CD4-positive, alpha-beta T cell treated with Interleukin-4 for 4 hours (primary cell): ENCODE measurements at places on chromosomes 1 and 21.

DNA sequence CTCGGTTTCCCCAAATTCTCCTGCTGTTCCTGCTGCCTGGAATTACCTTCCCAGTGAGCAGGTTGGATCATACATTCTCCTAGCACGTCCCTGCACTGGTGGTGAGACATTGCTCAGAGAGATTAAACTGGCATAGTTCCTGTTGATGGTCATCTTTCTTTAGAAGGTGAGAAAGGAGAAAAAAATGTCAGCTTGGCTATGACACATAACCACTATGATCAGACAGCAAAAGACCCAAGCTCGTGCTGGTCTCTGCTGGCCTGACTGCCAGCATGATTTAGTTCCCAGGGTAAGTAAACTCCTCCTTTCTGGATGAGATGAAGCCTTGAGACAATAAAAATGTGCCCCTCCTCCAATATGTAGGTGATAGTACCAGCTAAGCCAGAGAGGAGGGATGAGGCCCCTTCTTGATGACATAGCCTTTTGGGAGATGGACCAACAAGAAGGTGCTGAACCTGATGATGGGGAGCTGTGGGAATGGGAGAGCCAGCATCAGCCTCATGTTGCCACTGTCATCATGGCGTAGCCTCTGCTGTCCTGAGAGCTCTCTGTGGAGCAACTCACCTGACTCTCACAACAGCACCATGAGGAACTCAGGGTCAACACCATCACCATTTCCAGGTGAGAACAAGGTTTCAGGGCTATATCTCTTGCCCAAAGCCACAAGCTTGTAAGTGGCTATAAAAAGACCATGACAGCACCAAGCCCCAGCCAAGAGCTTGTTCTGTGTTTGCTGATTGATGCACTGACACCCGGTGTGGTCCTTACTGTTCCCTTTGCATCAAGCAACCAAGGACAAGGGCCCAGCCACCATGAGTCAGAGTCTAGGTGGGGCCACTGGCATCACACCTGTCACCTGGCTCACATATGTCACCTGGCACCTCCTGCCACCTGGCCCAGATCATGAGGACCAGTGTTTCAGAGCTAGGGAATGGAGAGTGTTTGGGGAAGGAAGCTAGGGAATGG lies 200.0 kb downstream of the MATN1 start:
- DNase-seq, result no peak

DNA sequence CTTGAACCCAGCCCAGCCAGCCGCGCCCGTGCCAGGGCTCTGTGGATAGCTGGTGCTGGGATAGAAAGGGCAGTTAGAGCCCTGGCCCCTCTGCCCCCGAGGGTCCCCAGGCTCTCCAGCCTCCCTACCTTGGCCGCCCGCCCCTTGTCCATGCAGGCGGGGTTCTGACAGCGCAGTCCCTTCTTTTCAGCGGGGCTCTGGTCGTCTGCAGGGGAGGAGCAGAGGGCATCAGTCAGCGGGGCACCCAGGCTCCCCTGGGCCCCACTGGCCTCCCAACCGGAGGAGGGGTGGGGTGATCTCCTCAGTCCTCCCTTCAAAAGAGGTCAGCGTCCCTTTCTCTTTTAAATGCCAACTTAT lies 4.9 kb upstream of the PLEKHG5 start:
- no peak for DNase-seq

GRCh38 chr1:219105893-219106292 lies 67.8 kb upstream of the LYPLAL1 start:
- no peak for DNase-seq

DNA sequence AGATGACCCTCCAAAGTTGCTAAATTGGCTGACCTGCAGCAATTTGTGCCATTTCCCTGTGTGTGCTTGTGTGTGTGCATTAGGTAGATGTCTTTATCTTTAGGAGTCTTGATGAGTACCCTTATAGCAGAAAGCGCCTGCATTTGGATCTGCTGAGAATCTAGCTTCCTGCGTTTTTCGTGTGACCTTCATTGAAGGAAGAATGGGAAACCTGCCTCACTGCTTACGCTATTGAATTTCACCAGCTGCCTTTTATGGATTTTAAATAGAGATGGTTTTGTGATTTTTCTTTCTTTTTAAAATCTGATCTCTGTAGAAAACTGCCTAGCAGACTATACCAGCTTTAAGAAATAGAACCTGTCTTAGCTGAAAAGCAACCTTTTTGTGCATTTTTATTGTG lies 124.5 kb downstream of the CACHD1 start:
- no peak for DNase-seq

DNA sequence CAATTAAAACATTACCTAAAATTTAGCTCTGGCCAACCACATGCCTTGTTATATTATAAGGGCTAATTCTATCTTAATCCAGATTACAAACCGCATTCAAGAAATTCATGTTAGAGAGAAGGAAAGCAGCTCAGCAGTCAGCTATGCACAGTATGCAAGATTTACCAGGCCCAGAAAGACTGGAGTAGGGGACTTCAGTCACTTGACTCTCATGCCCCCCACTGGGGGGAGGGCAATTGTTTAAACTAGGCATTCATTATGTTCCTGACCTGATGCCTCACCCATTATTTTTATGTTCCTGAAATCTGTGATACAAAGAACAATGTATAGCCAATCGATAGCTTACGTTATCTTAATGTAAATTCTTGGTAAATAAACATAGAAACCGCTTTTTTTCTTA lies 96.9 kb downstream of the ZNF644 start:
- no peak for DNase-seq

- no peak for DNase-seq
Observed at GRCh38 chr1:12346483-12347151, 116.8 kb downstream of the VPS13D start.

GRCh38 chr1:110749960-110750359 lies 75.2 kb upstream of the KCNA3 start:
- no peak for DNase-seq

GRCh38 chr1:24955161-24955560 lies 25.1 kb upstream of the RUNX3 start:
- DNase-seq, result peak; percentile 85

DNA sequence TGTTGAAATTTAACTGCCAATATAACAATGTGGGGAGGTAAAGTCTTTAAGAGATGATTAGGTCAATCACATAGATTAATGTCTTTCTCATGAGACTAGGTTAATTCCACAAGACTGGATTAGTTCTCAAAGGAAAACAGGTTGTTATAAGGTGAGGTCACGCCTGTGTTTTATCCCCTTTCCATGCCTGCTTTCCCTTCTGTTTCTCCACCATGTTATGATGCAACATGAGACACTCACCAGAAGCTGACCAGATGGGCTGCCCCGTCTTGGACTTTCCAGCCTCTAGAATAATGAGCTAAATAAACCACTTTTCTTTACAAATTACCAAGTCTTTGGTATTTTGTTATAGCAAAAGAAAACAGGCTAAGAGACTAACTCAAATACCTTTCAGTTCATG lies 70.8 kb downstream of the DDAH1 start:
- no peak for DNase-seq

- no peak for DNase-seq
Observed at GRCh38 chr1:55302972-55303371, 87.8 kb upstream of the USP24 start.

DNA sequence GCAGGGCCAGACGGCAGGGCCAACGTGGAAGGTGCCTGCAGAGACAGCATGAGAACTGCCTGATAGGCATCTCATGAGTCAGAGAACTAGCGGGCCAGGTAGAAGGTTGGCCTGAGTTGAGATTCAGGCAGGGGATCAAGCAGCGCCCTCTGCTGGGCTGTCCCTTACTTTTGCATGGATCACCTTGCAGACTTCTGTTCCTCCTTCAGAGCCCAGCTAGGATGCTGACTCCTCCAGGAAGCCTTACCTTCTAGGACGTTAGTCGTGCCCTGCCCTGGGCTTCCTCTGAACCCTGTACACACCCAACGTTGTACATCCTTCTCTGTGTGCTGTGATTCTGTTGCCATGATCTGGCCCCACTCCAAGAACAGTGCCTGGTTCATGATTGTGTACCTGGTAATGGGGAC lies 231.3 kb upstream of the VAMP3 start:
- no peak for DNase-seq

DNA sequence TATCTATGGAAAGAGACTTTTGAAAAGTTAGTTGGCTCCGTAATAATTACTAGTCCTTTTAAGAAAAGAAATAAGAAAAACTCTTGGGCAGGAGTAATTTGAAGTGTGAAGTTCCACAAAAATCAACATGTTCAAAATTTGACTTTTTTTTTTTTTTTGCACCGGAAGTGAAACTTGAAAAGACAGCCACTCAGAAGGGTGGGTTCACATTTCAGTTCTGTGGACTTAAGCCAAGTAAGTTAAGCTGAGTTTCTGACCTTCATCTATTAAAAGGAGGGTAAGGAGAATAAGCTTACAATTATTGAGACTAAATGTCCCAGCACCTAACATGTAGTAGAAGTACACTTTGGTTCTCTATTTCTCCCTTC lies 11.0 kb downstream of the RO60 start:
- no peak for DNase-seq

DNA sequence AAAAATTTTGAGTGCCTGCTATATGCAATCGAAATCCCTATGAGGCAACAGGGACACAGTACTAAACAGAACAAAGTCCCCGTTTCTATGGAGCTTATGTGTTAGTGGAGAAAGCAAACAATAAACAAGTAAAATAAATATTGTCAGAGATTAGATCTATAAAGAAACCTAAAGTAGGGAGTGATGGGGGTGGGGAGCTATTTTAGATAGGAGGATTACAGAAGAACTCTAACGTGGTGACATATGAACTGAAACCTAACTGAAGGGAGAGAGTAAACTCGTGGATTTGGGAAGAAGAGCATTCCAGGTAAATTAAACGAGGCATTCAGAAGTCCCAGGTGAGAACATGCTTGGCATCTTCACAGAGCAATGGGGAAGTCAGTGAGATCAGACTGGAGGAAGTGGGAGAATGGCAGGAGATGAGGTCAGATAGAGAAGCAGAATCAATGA lies 154.5 kb downstream of the DENND1B start:
- no peak for DNase-seq

- DNase-seq, result no peak
Observed at GRCh38 chr1:176964687-176965086, 199.8 kb downstream of the ASTN1 start.

DNA sequence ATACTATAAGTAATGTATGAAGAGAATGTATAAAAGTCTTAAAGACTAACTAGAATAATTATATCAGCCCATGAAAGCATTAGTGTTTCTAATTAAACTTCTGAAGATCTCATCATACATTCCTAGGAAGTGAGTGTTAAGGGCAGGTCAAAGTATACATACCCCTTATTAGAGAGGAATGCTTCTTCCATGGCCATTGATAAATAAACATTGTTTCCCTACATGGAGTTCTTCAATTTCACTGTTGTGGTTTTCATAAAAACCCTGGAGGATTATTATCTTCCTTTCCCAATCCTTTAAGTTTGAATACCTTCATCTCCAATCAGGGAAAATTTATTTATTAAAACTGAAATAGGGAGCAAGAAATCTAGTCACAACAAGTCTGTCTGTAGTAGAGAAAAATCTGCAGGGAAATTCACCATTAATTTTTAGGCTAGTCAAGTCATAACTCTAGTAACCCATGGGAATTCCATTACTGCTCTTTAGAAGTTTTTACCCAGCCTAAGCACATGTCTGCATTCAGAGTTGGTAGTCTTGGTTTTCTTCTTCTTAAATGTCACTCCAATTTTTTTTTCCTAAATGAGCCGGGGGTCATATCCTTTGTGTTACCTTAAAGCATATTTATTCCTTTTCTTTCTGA lies 147.0 kb downstream of the TNFSF18 start:
- no peak for DNase-seq

GRCh38 chr1:100478816-100479215 lies 59.1 kb upstream of the GPR88 start:
- DNase-seq, result no peak

DNA sequence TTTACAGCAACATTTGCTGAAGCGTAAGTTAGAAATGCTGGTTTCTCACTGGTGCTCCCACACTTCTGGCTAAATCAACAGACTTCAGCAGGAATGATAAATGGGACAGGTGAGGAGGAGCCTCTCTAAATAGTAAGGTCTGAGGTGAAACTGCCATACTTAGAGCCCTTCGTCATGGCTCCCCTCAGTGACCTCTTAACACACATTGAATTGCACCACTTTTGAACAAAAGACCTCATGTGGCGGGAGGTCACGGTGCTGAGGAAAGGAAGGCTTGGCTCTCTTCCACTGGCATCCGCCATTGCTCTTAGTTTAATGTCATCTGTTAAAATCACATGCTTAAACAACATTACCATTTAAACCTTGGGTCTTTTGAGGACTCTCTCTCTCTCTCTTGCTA lies 3.4 kb downstream of the MAP3K7CL start:
- DNase-seq, result no peak

GRCh38 chr1:214019499-214019898 lies 31.7 kb downstream of the PROX1 start:
- DNase-seq, result no peak

DNA sequence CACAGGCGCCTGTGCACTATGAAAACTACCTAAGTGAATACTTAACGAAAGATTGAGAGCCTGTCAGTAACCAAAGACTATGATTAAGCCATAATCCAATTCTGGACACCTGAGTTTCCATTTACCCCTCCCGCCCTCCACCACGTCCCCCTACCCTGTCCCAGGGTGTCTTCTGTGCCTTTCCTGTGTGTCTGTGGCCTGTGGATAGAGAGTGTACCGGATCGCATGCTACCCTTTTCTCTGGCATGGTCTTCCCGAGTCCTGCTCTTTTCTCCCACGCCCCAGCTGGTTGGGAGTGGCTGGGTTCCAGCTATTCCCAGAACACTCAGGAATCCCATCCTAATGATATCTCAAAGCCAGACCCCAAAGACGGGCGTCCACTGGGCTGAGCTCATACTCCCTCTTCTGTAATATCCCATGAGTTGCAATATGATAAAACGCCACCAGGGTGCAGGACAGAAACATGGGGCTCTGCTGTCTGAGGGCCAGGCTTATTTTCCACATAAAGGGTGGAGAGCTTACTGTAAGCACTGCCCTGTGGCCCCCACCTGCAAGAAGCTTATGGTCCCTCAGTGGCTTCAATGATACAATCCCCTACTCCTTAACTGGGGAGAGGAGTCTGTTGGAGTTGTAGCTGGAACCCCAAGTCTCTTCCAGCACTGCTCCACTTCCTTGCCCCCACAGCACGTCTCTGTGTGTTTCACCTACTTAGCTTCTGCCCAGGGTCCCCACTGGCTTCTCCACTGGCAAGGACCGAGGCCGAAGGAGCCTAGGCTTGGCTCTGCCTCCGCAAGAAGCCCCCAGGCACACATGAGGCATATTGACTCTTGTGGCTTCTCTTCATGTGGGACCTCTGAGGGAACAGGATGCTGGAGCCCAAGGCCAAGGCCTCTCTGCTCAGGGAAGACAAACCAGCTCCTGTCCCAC lies 17.6 kb upstream of the ALX3 start:
- DNase-seq, result peak; percentile 47

DNA sequence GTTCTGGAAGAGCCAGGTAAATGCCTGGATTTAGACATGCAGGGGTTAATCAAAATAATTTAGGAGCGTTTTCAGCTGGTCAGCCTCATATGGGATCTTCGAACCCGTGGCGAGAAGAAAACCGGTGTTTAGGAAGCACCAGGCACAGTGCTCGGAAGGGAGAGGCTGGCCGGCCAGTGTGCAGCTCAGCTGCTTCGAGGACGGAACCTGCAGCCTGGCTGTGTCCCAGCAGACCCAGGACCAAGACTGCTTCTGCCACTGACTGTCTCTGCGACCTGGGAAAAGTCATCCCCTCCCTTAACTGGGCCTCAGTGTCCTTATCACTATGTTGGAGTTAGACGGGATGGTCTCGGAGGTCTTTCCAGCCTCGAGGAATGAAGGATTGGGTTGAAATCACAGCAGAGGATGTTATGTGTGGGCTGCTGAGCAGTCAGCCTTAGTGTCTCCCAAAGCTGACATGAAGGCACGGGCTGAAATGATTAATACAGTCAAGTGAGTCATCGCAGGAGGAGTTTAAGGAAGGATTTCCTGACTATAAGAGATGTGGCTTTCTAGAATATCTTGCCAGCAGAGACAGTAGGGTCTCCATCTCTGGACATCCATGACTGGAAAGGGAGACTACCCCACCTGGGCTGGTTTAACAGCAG lies 20.8 kb downstream of the PPFIA4 start:
- no peak for DNase-seq
